ENCODE measurements at places on chromosomes 16 and 17. TPM values are rescaled to one million over a fixed set of nuclear protein-coding genes. Genes with fewer than 3 reads are reported as not detected.

The PTRH2 gene
- total RNA-seq, result 28.2 TPM

The KRT28 gene
- not detected for total RNA-seq

The MARCHF10 gene
- not detected for total RNA-seq

The RNF43 gene
- total RNA-seq, result not detected

The SYNGR3 gene
- 2.4 TPM for total RNA-seq

Measured in dermis blood vessel endothelial cell (primary cell).